Activated CD4-positive, alpha-beta T cell treated with anti-CD3 and anti-CD28 coated beads, Interleukin-2, amount 10 ng/mL, durations not matched to agents 7 days and 5 days (primary cell): ENCODE measurements at places on chromosomes 7 and 10.
A peak's percentile ranks its signal among the peaks of the same experiment; 100 is the strongest.

DNA sequence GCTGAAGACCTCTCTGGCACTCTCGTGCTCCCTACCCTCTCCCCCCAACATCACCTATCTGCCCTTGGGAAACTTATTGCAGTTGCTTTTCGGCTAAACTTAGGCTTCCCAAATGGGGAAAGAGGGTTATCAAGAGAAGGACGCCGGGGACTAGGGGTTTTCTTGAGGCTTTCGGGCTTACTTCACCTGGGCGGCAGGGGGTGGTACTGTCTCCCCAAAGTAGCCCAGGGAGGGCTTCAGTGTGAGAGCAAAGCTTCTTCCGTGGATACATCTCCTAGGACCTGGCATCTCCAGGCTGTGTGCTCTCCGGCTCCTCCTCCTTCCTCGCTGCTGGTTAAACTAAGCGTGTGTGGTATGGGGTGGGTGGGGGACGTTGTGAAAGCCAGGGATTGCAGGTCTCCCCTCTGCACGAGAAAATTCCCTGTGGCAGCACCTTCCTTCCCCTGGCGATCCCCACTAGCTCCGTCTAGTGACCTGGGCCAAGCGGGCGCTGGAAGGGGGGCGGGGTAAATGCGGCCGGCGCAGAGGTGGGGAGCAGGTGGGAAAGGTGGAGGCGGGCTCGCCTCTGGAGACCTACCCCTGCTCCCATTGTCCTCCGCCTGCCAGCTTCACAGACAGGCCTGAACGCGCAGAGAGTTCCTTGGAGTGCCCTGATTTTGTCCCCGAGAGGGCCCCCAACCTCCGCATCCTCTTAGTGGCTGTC, 1.1 kb downstream of the PLXDC2 start:
- DNase-seq, result no peak

- no peak for DNase-seq
These were observed 178.3 kb upstream of the KLF14 start for GRCh38 chr7:130912082-130912861.

- no peak for DNase-seq
These were observed 302.6 kb upstream of the MYO3A start for GRCh38 chr10:25631471-25631870.

- peak; percentile 52 for DNase-seq
These were observed 309.7 kb downstream of the CSTF2T start for GRCh38 chr10:51389415-51390321.

- DNase-seq, result no peak
These were observed 246.8 kb downstream of the ELMO1 start for GRCh38 chr7:37201876-37202198.

GRCh38 chr7:116569737-116570136, 44.9 kb downstream of the CAV1 start:
- DNase-seq, result no peak

GRCh38 chr7:41769162-41769561, 66.3 kb upstream of the INHBA start:
- DNase-seq, result no peak

DNA sequence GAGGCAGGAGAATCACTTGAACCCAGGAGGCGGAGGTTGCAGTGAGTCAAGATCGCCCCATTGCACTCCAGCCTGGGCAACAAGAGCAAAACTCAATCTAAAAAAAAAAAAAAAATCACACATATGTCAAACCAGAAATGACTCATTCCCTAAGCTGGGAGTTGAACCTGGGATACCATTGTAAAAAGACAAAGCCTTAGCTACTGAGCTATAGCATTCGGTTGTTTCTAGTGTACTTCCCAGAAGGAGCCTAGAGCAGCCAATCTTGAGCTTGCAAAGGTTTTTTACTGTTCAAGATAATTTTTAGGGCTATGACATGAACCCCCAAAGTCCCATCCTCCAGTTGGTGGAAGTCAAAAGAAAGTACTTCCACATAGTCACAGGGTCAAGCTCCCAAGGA, 87.9 kb downstream of the ZNF467 start:
- no peak for DNase-seq

GRCh38 chr7:74289659-74290552, 699 bp downstream of the CLIP2 start:
- DNase-seq, result no peak

- DNase-seq, result no peak
These were observed 28.6 kb upstream of the PPP2R2D start for GRCh38 chr10:131872011-131872826.

DNA sequence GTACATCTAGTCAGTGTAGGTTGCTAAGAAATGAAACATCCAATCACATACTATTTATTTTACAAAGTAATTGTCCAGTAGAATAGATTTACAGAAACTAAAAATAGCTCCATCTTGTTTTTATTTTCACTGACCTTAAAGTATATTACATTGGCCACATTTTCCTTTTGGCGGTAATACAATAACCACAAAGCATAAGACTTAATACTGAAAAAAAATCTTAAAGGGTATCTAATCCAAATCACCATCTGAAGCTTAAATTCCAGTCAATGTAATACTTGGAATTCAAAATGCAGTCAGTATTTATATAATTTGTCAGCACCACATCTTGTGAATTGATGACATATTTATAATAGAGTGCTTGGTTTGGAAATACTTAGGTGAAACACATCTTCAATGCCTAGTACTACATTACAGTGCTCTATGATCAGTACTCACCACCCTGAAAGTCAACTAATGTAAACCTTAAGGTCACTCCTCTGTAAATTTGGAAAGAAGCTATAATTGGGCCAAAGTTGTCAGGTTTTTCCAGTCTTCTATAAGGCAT, 8.9 kb downstream of the ANKMY2 start:
- DNase-seq, result no peak

DNA sequence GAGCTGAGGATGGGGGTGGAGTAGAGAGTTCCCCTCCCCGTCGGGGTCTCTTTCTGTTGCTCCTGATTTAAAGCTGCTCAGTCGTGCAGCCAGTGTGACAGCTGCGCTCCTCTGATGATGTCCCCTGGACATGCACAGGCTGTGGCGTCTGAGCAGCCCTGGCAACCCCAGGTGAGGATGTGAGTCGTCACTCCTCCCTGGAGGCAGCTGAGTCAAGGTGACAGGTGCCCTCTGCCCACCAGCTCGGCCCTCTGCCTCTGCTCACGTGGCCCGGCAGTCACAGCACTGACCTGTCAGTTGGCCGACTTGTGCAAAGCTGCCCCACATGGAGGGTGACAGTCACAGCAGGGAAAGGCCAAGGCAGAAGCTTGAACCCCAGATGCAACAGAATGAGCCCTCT, 33.9 kb downstream of the ANXA8 start:
- DNase-seq, result no peak

DNA sequence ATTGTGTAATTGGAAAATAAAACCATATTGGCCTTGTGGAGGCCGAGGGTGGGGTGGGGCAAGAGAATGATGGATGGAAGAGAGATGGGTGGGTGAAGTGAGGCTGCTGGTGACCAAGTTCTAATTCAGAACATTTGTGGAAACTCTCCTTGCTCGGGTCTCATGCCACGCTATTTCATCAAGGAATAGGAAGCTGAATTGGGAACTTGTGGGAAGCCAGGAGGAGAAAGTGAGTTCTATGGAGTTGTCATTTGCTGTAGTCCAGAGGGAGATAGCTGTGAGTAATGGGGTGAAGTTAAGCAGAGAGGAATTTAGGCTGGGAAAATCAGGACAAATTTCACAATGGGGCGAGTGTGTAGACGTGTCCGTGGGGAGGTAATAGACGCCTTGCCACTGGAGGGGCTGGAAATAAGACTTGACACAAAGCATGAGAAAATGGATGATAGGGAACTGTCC, 339.2 kb downstream of the LRMDA start:
- DNase-seq, result no peak

DNA sequence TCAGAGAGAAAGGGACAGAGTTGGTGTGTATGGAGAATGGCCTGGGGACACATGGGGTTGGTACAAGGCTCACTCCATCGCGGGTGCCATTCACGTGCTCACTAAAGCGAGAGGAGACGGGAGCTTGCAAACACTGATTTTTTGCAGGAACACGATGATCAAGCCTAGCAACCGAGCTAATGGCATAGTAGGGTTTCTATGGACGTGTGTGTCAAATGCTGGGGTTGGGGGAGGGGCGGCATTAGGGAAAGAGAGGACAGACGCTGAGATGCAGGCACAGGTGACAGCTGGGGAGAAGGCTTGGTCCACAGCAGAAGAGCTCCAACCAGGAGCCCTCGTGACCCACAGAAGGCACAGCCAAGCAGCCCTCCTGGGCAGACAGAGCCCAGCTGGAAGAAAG, 33.9 kb downstream of the RCC1L start:
- DNase-seq, result no peak

DNA sequence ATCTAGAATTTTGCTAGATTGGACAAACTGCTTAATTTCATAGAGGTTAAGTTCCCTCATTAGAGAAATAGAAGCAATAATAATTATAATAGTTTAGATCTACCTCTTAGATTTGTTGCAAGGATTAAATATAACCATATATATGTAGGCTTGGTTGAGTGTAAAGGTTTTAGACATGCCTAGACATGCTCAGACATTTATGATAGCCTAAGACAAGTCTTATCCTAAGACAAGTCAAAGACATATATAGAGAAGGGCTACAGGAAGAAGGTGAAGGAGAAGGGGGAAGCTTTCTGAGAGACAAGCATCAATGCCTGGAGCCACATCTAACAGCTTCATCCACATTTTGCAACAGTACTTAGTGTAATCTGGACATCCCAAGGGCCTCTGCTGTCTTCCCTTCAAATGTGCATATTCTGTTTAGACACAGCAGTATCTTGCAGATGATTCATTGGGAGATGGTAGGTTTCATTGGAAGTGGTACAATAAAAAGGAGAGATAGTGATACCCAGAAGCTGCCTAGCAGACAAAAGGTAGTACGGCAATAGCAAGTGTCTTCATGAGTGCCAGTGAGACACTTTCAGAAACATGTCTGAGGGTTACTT, 146.5 kb downstream of the HGF start:
- no peak for DNase-seq

GRCh38 chr10:17038627-17039026, 91.0 kb downstream of the CUBN start:
- DNase-seq, result no peak
